ENCODE measurements at places on chromosomes 11 and 22.

DNA sequence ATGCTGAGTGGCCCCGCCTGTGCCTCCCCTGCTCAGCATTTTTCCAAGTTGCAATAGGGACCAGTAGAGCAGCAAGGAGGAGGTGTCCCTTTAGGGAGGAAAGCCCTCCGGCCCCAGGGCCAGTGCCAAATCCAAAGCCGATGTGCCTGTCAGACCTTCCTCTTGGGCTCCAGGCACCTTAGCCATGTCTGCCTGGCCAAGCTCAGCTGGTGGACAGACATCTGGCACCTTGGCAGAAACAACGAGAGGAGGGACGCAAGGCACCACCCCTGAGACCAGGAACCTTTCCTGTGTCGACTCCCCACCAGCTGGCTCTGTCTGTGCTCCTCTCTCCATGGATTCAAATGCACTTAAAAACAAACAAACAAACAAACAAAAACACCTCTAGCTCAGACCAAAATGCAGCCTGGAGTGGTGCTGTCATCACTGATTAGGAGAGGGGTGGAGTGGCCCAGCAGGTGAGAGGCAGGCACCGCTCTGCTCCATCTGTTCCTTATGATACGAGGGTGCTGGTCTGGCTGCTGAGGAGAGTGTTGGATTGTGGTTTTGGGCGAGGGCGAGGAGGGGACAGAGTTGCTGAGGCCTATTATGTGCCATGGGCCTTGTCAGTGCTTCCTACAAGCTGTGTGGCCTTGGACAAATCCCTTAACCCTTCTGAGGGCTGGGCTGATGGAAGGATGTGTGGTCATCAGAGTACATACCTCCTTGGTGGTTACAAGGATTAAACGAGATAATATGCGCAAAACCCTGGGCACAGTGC lies 46.2 kb downstream of the TP53I11 start:
- no peak for DNase-seq

- DNase-seq = no peak
Observed at GRCh38 chr11:34151166-34151565, 45.7 kb downstream of the NAT10 start.

- DNase-seq = no peak
Observed at GRCh38 chr11:68206211-68206610, 6.9 kb downstream of the KMT5B start.

DNA sequence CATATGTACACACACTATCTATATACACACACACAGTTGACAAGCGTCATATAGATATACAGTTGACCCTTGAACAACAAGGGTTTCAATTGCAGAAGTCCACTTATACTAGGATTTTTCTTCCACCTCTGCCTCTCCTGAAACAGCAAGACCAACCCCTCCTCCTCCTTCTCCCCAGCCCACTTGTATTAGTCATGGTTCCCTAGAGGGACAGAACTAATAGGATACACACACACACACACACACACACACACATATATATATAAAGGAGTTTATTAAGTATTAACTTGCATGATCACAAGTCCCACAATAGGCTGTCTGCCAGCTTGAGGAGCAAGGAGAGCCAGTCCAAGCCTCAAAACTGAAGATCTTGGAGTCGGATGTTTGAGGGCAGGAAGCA lies 92.9 kb downstream of the DHCR7 start:
- DNase-seq = no peak

GRCh38 chr22:27718186-27719035 lies 83.1 kb downstream of the MN1 start:
- DNase-seq = no peak

GRCh38 chr11:92762121-92762540 lies 207.3 kb upstream of the MTNR1B start:
- DNase-seq = no peak

DNA sequence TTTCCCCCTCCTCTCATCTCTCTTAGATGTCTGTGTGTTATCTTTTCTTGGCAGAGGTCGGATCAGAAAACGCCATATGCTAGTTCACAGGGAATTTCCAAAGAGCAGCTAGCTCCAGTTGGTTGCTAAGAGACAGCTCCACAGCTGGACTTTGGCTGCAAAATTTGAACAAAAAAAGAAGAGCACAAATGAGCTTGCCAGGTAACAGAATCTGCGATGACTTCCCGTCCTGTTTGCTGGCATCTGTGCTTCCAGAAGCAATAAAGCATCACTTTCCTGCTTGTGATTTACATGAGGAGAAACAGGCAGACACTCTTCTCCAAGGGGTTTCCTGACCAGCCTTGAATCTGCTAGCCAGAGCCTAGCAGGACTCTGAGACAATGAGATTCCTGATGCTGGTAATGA lies 596.0 kb upstream of the B3GAT1 start:
- no peak for DNase-seq

DNA sequence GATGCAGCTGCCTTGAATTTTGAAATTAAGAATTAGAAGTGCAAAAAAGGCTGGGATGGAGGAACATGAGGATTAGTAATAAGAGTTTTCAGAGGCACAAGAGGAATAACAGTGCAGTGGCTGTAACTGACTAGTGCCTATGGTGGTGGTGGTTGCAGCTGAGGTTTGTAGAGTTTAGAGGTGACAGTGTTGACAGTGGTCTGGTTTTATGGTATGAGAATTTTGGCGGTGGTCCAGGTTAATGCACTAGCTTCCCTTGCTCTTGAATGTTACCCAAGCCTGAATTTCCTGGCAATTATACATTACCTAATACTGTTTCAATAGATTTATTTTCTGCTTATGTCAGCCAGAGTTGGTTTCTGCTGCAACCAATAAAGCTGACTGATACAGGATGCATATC lies 112.8 kb upstream of the C11orf87 start:
- DNase-seq = no peak

DNA sequence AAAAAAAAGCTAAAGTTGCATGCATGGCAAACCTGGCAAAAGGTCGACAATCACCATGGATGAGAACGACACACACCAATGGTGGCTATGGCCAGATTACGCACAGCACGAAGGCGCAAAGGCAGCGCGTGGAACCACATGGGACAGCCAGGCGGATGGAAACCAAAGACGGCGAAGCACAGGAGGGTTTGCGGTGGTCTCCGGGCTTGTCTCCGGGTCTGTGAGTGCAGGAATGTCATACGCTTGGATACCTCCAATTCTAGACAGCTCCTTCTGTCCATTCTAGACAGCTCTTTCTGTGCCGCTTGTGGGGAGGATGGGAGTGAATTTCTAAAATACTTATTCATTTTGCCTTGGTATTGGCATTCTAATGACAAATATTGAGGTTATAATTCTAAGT lies 685.4 kb downstream of the BRD1 start:
- DNase-seq = no peak

DNA sequence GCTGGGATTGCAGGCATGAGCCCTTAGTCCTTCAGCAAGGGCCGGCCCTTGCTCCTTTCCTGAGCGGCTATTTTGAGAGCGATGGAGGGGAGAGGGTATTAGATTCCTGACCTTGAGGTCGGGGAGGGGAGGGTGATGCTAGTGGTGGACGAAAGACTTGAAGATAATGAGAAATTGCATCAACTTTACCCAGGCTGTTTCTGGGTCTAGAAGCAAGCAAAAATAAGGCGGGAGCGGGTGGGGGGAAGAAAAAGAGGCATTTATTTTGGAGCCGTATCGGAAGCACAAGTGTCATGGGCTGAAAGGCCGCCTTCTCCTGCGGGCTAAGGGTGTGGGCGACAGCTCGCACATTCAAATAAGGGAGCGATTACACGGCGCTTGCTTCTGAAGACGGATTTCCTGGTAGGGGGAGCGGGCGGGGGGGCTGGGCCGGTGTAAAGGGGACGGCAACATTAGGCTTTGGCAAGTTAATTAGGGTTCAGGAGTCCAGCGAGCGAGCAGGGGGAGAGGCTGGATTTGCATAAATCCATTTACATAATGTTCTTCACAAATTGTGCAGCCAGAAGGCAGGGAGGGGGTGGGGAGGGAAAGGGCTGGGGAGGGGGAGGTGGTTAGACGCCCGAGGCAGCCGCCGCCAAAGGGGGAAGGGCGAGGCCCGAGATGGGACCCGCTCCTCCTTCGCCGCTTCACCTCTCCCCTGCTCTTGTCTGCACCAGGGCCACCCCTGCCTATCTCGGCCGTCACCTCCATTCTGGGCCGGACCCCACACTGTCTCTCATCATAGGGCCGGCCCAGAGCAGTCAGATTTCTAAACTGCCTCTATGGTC lies 245.9 kb downstream of the MIAT start:
- DNase-seq = no peak

- DNase-seq = no peak
Observed at GRCh38 chr22:19118329-19118880, 3.8 kb downstream of the DGCR2 start.

DNA sequence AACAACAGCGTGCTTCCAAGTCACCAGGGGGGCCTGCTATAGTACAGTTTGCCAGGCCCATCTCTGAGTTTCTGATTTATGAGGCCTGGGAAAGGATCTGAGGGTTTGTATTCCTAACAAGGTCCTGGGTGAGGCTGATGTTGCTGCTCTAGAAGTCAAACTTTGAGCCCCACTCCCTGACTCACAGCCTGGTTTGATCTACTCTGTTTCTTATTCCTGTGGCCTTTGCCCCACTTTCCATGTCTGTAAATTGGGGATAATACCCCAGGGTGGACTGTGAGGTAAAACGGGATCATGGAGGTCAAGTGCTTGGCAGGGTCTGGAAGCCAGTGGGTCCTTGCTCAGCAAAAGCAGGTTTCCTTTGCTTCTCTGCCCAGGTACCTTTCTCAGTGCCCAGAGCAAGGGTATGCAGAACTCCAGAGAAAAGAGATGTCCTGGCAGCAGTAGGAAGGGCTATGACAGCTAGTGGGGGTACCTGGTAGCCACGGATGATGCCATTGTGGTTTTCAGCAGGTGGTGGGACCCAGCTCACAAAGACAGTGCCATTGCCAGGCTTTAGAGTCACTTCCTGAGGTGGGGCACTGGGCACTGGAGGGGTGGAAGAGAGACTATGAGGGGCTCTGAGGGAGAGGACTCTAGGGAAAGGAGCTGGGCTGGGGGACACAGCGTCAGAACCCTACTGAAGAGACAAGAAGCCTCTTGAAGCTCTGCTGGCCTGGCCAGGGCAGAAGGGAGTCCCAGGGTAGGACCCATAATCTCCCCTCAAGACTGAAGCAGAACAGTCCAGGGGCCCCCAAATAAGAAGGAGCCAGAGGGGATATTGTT lies 2.8 kb downstream of the ROBO4 start:
- DNase-seq = no peak

- DNase-seq = no peak
Observed at GRCh38 chr11:120239713-120240640, at the start of gene POU2F3. POU2F3 (plus strand) TSS chr11:120240140; CDS start chr11:120240344, 204 bp downstream.

- DNase-seq = no peak
Observed at GRCh38 chr11:128662076-128662475, 31.8 kb upstream of the FLI1 start.

GRCh38 chr11:11757909-11758308 lies 83.9 kb upstream of the USP47 start:
- DNase-seq = no peak

GRCh38 chr11:19844806-19845205 lies 132.2 kb downstream of the NAV2 start:
- DNase-seq = no peak

GRCh38 chr11:390175-390574 lies 3.8 kb upstream of the PKP3 start:
- no peak for DNase-seq

DNA sequence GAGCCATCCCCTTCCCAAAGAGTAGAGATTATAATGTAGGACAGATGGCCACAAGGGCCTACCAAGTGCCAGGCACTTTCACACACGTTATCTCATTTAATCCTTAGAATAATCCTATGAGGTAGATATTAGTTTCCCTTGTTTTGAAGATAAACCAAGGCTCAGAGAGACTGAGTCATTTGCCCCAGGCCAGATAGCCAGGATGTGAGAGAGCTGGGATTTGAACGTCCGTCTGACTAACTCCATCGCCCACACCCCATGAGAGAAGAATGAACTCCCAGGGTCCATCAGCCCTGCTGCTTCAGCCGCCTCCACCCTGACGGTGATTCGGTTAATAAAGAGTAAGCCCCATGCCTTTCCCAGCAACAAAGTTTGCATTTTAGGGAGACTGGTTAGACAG lies 10.7 kb downstream of the PRG3 start:
- DNase-seq = no peak

GRCh38 chr22:27019827-27020226 lies 362.4 kb downstream of the MIAT start:
- DNase-seq = no peak

GRCh38 chr11:122772945-122773344 lies 65.4 kb upstream of the CRTAM start:
- DNase-seq = no peak

DNA sequence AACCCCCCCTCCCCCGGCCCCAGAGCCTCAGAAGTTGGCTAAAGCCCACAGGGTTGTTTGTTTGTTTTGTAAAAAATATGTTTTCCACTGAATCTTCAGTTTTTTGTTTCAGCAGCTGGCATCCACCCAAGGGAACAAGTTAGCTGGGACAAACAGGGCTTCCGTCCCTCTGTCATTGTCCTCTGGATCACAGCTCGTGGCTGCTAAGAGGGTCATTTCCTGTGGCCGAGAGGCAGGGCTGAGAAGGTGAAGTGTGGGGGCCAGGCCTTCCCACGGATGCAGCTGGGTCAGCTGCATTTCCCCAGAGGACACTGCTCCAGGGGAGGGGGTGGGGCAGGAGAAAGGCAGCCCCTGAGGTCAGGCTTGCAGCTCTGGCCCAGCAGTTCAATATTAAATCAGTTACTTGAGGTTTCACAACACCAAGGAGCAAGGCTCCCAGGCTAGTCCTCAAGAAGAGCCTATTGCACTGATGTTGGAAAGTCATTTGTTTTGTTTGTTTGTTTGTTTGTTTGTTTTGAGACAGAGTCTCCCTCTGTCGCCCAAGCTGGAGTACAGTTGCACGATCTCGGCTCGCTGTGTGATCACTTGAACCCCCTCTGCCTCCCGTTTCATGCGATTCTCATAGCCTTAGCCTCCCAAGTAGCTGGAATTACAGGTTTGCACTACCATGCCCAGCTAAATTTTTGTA lies 34.4 kb upstream of the SMTN start:
- DNase-seq = no peak

DNA sequence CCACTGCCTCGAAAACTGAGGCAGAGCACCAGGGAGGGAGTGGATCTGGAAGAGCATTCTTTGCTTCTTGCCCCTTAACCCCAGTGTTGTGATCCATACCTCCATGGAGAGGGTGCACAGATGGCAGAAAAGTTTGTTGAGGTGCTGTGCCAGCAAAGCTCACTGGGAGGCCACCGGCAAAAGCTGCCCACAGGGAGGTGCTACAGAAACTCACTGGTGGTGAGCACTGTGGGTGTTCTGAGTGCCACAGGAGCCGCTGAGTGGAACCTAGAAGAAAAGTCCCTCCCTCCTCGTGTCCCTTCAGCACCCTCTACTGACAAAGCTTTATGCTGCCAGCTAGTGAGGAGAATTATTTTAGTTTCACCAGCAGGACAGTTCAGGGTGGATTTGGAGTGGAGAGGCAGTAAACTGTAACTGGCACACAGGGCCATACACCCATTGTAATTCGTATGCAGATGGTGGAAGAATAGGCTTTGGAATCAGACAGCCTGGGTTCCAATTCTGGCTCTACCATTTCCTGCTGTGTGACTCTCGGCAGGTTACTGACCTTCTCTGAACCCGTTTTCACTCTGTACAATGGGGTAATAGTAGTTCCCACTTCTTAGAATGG lies 84.6 kb downstream of the SWAP70 start:
- DNase-seq = peak; percentile 51

- no peak for DNase-seq
Observed at GRCh38 chr11:9090488-9091043, 833 bp downstream of the SCUBE2 start.

- no peak for DNase-seq
Observed at GRCh38 chr11:94558468-94558867, 8.7 kb upstream of the PIWIL4 start.

All from stimulated activated CD4-positive, alpha-beta T cell treated with anti-CD3 and anti-CD28 coated beads, TNF-alpha, amount 100 ng/mL, for 48 hours (primary cell).